ENCODE measurements at places on chromosomes 2 and 18. TPM values are rescaled to one million over a fixed set of nuclear protein-coding genes. Genes with fewer than 3 reads are reported as not detected.

FTCDNL1 gene
- total RNA-seq, result 1.5 TPM

FARP2 gene
- total RNA-seq, result 23.2 TPM

MARCO gene
- not detected for total RNA-seq

TRAPPC8 gene
- total RNA-seq, result 57.2 TPM

KATNAL2 gene
- 0.89 TPM for total RNA-seq

CRYBA2 gene
- total RNA-seq, result not detected

APCDD1 gene
- total RNA-seq, result not detected

SATB2 gene
- total RNA-seq, result 3.3 TPM

DSG1 gene
- total RNA-seq, result not detected

NEU4 gene
- 0.18 TPM for total RNA-seq

RNF144A gene
- total RNA-seq, result 1.8 TPM

UPP2 gene
- not detected for total RNA-seq

SERPINB11 gene
- total RNA-seq, result not detected

SFXN5 gene
- 14.8 TPM for total RNA-seq

IL1R1 gene
- 25.5 TPM for total RNA-seq

LRP1B gene
- total RNA-seq, result 1.2 TPM

VWC2L gene
- total RNA-seq, result not detected

SIX2 gene
- total RNA-seq, result not detected

NAT8 gene
- total RNA-seq, result not detected

DSG2 gene
- 102 TPM for total RNA-seq

NOL4 gene
- 0.30 TPM for total RNA-seq

CYB5A gene
- 120 TPM for total RNA-seq

TXNDC2 gene
- not detected for total RNA-seq

SALL3 gene
- not detected for total RNA-seq

TNFRSF11A gene
- under 0.01 TPM for total RNA-seq

All from smooth muscle cell of the umbilical artery (primary cell).